ENCODE measurements at places on chromosomes 2 and 18.

- no peak for DNase-seq
These were observed 192.3 kb downstream of the MCFD2 start for GRCh38 chr2:46723346-46723745.

- no peak for DNase-seq
These were observed 449.3 kb upstream of the SPHKAP start for GRCh38 chr2:228630786-228631185.

DNA sequence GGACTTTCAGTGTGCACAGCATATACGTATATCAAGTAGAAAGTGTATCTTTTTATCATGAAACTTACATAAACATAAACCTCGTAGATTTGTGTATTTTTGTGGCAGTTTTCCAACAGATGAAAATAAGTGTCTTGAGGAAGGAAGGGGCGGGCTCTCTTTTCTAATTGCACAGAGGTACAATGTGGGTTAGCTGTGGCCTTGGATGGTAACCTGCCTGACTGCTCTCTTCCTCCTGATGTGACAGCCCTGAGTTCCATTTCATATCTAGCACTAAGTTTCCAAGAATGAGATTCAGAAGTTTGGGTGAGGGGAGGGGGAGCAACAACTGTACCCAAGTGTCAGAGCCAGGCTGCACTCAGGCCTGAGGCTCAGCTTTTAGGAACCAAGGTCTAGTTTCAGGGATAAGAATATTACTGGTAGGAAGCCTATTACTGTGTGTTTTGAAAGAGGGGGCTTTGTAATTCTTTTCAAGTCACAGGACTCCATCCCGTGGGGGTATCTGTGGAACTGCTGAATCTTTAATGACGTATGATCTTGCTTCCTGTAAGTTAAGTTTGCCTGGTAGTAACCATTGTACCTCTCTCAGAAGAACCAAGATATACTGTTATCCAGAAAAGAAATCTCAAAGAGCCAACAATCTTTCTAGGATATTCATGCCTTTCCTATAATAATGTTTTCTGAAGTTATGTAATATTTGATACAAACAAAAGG is 483.7 kb downstream of the PTPRM start:
- no peak for DNase-seq

GRCh38 chr2:230156782-230157699 is 62.7 kb downstream of the SP110 start:
- no peak for DNase-seq

GRCh38 chr18:63107171-63107845 is 212.3 kb downstream of the BCL2 start:
- no peak for DNase-seq

All from fibroblast of skin of right biceps (primary cell).